Smooth muscle cell of the pulmonary artery (primary cell): ENCODE measurements at places on chromosomes 16 and 17. TPM values are rescaled to one million over a fixed set of nuclear protein-coding genes. Genes with fewer than 3 reads are reported as not detected.

Gene ACE
- total RNA-seq: 3.5 and 3.8 TPM in 2 replicates

Gene KIFC3
- 41.1 and 93.1 TPM in 2 replicates for total RNA-seq

Gene GRAP
- 0.13 and 0.20 TPM in 2 replicates for total RNA-seq

Gene EPX
- not detected in 2 replicates for total RNA-seq

Gene ZNF747
- total RNA-seq: 10.2 and 11.6 TPM in 2 replicates

Gene NPIPA5
- total RNA-seq: 5.3 TPM in 1 of 2 replicates, not detected in the other

Gene MLKL
- total RNA-seq: 9.8 and 14.6 TPM in 2 replicates

Gene TP53TG3D
- total RNA-seq: 0.56 and 0.72 TPM in 2 replicates

Gene STXBP4
- total RNA-seq: 10.5 and 11.5 TPM in 2 replicates

Gene CCL16
- total RNA-seq: not detected in 2 replicates

Gene CBFA2T3
- total RNA-seq: not detected in 2 replicates

Gene TRAPPC1
- 79.2 and 80.7 TPM in 2 replicates for total RNA-seq

Gene KIAA0513
- 13.0 and 13.8 TPM in 2 replicates for total RNA-seq

Gene CD300H
- not detected in 2 replicates for total RNA-seq

Gene LLGL2
- total RNA-seq: 0.26 and 0.46 TPM in 2 replicates

Gene PPL
- 7.7 and 29.5 TPM in 2 replicates for total RNA-seq

Gene INPP5K
- 37.9 and 38.5 TPM in 2 replicates for total RNA-seq

Gene FBXW10B
- total RNA-seq: 0.20 and 1.6 TPM in 2 replicates

Gene DLX3
- total RNA-seq: 0.07 TPM in 1 of 2 replicates, not detected in the other

Gene PABPN1L
- not detected in 2 replicates for total RNA-seq

Gene TMC8
- 0.13 TPM in 1 of 2 replicates, not detected in the other for total RNA-seq

Gene SRCIN1
- 0.07 TPM in 1 of 2 replicates, not detected in the other for total RNA-seq

Gene STUB1
- 73.9 and 106 TPM in 2 replicates for total RNA-seq

Gene KRTAP4-5
- total RNA-seq: not detected in 2 replicates

Gene KRTAP1-1
- not detected in 2 replicates for total RNA-seq

Gene DOK4
- 48.0 and 50.5 TPM in 2 replicates for total RNA-seq

Gene BRICD5
- total RNA-seq: 1.2 and 2.2 TPM in 2 replicates

Gene AANAT
- not detected in 2 replicates for total RNA-seq

Gene CRYM
- total RNA-seq: 0.63 TPM in 1 of 2 replicates, not detected in the other

Gene PSMB10
- 31.5 and 33.7 TPM in 2 replicates for total RNA-seq

Gene PITPNC1
- 23.2 and 25.7 TPM in 2 replicates for total RNA-seq

Gene ARL17B
- 3.8 and 4.8 TPM in 2 replicates for total RNA-seq
